NCI-H446 (cell line): ENCODE measurements at places on chromosomes 12 and 14.
A peak's percentile ranks its signal among the peaks of the same experiment; 100 is the strongest.

DNA sequence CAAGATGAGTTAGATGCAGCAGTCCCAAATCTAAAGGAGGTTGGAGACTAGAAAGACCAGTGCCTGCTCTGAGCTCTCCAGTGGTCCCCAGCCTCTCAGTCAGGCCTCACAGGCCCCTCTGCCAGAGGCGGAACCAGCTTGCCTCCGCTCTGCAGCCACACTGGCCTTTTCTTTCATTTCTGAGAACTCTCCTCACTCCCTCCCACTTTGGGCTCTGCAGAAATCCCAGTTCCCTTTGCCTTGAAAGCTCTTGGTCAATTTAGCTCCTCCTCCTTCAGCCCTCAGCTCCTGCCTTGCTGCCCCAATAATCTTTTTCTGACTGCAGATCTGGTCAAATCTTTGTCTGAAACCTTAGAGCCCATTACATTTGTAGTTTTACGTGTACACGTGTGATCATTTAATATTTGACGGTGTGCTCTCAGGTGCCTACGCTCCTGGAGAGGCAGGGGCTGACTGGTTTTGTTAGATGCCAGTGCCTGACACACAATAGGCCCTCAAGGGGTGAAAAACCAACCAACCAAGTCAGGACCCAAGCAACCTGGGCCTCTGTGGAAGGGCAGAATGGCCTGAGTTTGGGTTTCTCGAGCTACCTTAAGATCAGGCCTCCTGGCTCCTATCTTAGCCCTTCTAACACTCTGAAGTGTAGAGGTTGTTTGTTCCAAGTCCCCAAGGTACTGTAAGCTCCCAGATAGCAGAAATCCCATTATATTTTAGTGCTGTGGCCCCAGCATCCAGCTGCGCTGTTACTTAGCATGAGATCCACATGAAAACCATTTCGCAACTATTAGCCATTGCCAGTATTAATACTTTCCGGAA lies 1.1 kb upstream of the NUDT4 start:
- DNase-seq, result no peak

GRCh38 chr12:94560431-94561221 lies 89.7 kb downstream of the TMCC3 start:
- no peak for DNase-seq

- DNase-seq, result no peak
Observed at GRCh38 chr12:53145383-53146260, 34.9 kb upstream of the ZNF740 start.

- DNase-seq, result no peak
Observed at GRCh38 chr12:77118696-77119095, 53.3 kb upstream of the E2F7 start.

GRCh38 chr12:45439039-45439438 lies 223.1 kb downstream of the ANO6 start:
- DNase-seq, result no peak

DNA sequence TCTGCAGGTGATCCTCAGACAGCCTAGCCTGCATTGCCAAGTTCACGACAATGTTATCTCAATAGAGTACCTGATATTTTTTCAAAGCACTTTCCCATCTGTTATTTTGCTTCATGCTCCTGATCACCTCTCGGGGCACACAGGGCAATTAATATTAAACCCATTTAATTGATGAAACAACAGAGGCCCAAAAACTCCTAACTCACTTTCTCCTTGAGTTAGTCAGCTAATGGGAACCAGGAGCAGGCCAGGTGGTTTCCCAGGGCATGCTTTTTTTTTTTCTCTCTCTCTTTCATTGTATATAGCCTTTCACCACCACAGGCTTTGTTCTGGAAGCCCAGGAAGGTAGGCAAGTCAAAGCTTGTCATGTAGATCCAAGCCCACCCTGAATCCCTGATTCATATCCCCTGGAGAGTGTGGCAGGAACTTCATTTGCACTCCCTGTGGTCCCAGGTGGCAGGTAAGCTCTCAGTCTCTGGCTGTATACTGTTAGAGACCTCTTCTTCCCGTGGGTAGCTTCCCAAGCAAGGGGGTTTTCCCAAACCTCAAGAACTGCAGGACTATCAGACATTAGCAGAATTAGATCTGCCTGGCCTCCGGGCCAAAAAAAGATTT lies 41.6 kb upstream of the MAP1LC3B2 start:
- DNase-seq, result no peak

GRCh38 chr12:31973818-31974217 lies 14.6 kb downstream of the RESF1 start:
- no peak for DNase-seq

GRCh38 chr12:113407931-113408600 lies 4.4 kb upstream of the SDS start:
- DNase-seq, result no peak

- no peak for DNase-seq
Observed at GRCh38 chr12:4717806-4718205, 2.4 kb upstream of the GALNT8 start.

DNA sequence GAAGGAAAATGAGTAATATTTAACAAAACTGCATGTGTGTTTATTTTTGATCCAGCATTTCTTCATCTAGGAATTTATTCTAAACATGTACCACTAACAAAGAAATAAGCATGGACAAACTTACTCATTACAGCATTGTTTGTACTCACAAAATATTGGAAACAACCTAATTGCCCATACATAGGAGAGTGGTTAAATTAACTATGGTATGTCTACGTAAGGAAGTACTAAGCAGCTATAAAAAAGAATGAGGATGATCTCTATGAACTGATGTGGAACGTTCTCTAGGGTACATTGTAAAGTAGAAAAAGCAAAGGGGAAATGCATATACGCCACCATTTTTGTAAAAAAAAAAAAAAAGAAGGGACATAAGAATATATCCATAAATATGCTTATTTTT lies 17.4 kb upstream of the TAS2R42 start:
- no peak for DNase-seq

GRCh38 chr12:105600911-105601545 lies 270.5 kb downstream of the C12orf75 start:
- DNase-seq, result no peak

- DNase-seq, result no peak
Observed at GRCh38 chr14:33376510-33376909, 437.8 kb downstream of the NPAS3 start.

DNA sequence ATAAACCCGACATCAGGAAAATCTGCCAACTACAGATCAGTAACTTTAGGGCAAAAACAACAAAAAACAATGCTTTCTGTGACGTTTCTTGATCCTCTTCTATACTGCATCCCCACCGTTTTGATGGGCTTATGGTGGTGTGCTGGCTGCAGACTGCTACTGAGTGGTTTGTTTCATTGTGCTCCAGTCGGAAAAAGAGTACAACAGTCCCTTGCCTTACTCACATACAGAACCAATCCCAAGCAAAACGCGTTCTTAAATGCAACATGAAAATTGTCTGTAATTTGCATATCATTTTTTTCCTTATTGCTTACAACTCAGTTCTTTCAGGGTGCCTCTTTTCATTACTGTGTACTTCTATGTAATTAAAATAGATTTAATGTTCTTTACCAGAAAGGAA lies 2.3 kb downstream of the ETV6 start:
- DNase-seq, result no peak

- DNase-seq, result no peak
Observed at GRCh38 chr12:114993165-114993564, 309.2 kb upstream of the TBX3 start.

- DNase-seq, result no peak
Observed at GRCh38 chr12:47349137-47350061, 269.6 kb upstream of the AMIGO2 start.

GRCh38 chr12:108727868-108728735 lies 3.2 kb downstream of the CORO1C start:
- DNase-seq, result no peak

- no peak for DNase-seq
Observed at GRCh38 chr12:9810671-9811070, 16.6 kb upstream of the KLRF1 start.

GRCh38 chr14:73211251-73212040 lies 25.9 kb upstream of the PAPLN start:
- no peak for DNase-seq

GRCh38 chr12:123100450-123100849 lies 50.4 kb downstream of the PITPNM2 start:
- no peak for DNase-seq

DNA sequence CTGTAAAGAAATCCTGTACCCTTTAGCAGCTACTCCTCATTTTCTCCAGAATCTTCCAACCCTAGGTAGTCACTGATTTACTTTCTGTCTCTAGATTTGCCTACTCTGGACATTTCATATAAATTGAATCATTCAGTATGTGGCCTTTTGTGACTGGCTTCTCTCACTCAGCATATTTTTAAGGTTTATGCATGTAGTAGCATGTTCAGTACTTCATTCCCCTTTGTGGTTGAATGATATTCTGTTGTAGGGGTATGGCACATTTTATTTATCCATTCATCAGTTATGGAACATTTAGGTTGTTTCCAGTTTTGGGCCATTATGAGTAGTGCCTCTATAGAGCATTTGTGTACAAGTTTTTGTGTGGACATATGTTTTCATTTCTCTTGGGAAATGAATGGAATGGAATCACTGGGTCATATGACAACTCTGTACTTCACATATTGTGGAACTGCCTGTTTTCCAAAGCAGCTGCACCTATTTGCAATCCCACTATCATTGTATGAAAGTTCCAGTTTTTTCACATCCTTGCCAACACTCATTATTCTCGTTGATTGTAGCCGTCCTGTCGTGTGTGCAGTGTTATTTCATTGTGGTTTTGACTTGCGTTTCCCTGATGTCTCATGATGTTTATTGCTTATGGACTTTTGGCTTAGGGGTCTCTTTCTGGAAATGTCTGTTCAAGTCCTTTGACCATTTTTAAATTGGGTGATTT lies 57.2 kb downstream of the ATF7IP start:
- DNase-seq, result no peak

- no peak for DNase-seq
Observed at GRCh38 chr14:63164108-63164683, 40.0 kb upstream of the RHOJ start.

DNA sequence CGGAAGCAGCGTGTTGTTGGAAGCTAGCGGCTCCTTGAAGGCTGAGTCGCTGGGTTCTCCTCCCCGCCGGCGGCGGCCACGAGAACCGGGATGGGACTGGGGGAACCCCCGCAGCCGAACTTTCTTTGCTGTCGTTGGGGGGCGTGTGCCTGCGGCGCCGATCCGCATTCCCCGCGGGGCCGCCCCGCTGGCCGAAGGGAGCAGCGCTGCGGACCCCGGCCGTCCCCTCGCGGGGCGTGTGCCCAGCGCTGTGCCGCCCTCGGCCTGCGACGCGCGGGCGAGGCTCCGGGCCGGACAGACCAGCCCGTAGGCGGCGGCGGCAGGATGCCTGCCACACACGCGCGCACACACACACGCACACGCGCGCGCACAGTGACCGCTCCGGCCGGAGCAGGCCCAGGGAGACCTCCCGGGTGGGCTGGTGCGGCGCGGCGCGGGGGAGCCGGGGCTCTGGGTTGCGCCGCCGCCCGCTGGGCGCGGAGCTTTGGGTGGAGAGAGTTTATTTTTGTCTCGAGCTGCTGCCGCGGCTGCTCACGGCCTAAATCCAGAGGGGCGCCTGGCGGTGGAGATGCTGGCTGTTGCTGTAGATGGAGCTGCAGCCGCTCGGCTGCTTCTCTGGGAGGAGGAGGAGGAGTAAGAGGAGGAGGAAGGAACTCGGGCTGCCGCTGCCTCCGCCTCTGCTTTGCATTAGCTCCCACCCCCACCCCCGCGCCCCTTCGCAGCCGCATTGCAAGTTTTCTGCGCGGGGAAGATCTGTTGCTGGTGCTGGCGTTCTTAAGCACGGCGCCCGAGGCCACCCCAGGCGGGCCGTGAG lies at the start of gene SAMD4A:
Gene SAMD4A (plus strand): TSS at position 719 of the 814 bp plus-strand sequence. CDS start 789 bp downstream, outside the sequence.
- peak; percentile 17 for DNase-seq

DNA sequence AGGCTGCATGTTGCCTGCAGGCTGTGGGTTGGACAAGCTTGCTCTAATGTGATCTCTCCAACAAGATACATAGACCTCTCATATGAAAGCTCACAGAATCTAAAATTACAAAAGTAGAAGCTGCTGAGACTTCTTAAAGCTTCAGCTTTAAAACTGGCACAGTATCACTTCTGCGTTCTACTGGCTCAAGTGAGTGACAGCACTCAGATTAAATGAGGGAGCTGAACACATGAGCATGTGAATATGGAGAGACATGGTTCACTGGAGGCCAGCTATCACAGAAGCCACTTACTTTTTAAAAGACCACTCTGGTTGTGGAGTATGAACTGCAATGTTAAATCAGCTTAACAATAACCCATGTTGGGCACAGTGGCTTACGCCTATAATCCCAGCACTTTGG lies 29.1 kb upstream of the ANO6 start:
- no peak for DNase-seq

- no peak for DNase-seq
Observed at GRCh38 chr12:45703942-45704341, 25.6 kb upstream of the ARID2 start.

DNA sequence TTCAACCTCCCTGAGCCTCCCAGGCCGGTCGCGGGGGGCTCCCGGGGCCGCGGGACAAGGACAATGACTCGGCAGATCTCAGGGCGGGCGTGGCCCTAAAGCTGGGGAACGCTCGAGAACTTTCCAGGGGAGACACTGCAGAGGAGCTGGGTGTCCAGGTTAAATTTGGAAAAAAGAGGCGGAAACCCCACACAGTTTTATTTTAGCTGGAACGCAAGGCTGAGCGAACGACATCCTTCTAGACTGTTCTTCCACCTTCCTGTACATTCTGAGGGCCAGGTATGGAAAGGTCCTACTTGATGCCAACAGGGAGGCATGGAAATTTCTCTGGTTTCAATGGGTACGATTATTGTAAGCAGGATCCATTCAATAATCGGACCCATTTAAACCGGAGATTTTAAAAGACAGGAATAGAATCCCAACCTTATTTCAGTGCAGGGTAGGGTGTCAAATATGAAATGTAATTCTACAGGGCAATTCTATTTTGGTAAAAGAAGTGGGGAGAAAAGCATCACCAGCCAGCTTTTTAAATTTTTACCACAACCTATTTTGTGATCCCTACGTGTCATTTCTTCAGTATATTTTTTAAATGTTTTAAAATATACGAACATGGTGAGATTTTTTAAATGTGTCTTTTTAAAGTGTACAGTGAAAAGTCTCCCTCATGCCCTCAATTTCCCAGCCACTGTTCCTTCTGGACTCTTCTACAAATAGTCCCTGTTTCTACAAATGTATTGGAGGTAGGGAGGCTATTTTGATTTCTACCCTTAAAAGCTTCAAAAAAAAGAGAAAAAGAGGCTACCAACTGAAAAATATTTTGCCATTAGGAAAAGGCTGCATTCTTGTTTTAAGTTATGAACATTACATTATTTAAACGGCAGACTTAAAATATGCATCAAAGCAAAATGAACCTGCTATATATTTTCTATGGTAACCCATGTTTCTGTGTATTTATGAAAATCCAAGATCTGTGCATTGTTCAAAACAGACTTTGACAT lies 1.1 kb upstream of the UBC start:
- DNase-seq, result no peak

- no peak for DNase-seq
Observed at GRCh38 chr14:105257464-105257863, 9.1 kb downstream of the BTBD6 start.

GRCh38 chr12:131723532-131723931 lies 12.6 kb downstream of the SFSWAP start:
- DNase-seq, result no peak

- DNase-seq, result peak; percentile 79
Observed at GRCh38 chr12:57583008-57583831, 7.8 kb upstream of the PIP4K2C start.
